ENCODE measurements at places on chromosomes 5 and 9.

DNA sequence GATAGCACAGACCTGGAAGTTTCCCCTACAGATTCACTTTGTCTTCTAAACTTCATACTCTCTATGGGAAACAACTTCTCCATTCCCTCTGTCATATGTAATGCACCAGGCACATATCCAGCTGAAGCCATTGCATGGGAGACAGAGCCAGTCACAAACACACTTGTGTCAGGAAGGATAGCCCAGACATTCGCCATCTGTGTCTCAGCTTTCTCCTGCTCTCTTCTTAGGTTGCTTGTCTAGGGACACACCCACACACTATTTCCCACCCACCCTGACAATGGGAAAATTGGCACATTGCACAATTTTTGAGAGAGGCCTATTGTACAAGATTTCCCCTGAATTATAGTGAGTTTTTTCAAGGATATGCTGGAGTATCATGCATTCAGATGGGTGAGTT is 158.4 kb upstream of the MPDZ start:
- no peak for DNase-seq

- no peak for DNase-seq
Observed at GRCh38 chr5:125550274-125550673, 803.8 kb upstream of the ZNF608 start.

DNA sequence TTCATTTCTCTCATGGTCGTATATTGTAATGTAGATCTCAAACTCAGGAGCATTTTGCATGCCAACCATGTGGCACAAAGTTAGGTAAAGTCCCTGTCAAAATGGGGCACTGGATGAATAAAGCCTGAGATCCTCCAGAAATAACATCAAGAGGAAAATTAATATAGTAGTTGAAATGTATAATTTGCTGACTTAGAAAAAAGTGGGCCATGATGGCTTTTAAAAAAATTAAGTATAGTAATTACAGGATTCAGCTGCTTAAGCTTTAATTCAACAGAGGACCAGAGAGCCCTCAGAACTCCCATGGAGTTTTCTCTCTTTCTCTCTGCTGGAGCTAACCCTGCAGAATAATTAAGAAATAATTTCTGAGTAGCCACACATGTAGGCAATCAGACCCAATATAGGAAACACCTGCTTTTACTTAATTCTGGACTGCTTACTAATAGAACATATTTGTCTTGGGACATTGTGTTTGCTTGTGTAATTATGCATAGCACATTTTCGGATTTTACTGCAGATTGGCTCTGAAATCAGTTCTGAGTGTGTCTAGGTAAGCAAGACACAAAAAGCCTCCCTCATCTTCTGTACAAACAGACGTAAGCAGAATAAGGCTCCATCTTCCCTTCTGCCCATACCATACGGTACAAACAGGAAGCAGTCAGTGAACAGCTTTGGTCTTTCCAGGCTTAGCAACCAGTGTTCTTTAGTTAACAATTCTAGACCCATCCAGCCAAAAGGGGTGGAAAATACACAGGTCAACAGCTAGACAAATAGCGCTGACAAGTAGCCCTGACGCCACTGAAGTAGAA is 26.5 kb upstream of the PCSK1 start:
- no peak for DNase-seq

- no peak for DNase-seq
Observed at GRCh38 chr9:75636427-75637045, 253.9 kb upstream of the PCSK5 start.

DNA sequence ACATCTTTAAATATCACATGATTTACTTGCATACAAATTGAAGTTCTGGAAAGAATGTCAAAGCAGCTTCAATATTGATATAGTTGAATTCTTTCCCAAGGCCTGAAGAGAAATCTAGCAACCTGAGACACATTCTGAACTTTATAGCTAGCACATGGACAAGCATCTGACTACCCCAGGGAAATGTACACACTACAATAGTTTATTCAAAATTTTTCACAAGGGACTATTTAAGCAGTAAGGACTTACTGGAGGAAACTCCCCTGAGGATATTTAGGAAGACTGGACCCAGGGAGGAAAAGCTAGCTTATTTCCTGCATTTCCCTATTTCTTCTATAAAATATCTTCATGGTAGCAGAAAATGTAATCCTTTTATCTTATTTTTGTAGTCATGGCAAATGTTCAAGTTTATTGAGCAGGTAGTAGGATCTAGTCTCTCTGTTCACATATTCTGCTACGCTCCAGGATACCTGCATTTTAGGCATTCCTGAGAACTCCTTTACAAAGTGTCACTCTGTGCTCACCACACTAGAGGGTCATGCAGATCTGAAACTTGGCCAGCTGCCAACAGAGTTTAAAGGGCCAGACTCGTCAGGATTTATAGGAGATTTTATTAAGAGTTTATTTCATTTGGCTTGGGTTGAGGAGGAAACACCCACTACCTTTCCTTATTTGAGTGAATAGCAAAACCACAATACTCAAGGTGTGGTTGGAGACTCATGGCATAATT is 348.4 kb upstream of the FTMT start:
- DNase-seq = peak; percentile 8

DNA sequence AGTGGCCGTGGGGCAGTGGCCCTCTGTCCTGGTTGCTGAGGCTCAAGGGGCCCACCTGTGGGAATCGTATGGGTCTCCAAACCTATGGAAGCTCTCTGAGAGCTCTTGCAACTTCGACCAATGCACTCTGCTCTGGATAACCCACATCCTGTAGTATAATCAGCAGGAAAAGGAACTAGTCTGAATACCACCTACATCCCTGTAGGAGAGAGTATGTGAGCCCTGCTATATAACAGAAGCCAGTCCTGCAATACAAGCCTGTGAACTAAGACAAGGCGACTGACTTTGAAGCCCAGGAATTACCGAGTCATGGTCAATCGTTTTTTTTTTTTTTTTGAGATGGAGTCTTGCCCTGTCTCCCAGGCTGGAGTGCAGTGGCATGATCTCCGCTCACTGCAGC is 29.8 kb upstream of the BICD2 start:
- no peak for DNase-seq

DNA sequence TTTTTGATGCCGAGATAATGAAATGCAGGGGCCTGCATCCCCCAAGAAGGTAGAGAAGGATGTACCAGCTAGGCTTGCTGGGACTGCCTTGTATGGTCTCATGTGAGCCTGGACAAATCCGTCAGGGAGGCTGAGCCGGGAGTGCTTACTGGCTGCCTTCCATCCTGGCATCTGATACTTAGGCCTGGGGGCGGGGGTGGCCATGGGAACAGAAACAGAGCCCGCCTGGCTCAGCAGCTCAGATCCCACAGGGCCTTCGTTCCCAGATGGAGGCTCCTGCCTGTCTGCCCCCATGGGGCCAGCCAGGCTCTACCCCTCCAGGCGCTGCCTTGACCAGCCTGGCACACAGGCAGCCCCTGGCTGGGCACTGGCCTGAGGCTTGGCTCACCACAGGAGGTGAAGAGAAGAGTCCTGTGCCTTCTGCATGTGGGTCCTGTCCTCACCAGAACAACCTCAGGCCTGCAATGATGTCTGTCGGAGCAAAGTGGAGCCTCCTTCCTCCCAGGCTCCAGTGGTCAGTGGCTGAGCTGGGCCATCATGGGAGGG is 10.5 kb upstream of the SPATA31E1 start:
- DNase-seq = peak; percentile 22

DNA sequence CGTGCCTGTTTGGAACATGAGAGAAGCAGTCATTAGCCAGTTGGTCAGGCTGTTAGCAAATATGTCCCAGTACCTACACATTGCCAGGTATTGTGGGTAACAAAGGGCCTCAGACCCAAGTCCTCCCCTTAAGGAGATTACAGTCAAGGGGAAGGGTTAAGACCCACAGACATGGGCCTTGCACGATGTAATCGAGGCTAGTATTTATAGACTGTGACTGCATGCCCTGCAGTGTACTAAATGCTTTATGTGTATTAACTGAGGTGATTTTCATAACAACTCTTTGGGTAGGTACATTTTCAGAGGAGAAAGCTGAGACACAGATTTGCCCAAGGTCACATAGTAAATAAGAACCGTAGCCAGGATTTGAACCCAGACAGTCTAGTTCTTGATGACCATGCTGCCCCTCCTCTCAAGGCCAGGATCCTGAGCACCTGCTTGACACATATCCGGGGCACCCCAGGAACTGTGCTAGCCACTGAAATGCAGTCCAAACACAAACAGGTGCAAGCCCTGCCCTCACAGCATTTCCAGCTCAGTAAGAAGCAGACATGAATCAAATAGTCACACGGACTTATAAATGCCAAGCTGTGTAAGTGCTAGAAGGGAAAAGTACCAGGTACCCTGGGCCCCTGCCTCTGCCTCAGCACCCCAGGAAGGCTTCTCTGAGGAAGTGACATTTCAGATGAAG is 32.0 kb upstream of the GRPEL2 start:
- DNase-seq = no peak

- DNase-seq = no peak
Observed at GRCh38 chr9:14466429-14466818, 152.5 kb upstream of the NFIB start.

DNA sequence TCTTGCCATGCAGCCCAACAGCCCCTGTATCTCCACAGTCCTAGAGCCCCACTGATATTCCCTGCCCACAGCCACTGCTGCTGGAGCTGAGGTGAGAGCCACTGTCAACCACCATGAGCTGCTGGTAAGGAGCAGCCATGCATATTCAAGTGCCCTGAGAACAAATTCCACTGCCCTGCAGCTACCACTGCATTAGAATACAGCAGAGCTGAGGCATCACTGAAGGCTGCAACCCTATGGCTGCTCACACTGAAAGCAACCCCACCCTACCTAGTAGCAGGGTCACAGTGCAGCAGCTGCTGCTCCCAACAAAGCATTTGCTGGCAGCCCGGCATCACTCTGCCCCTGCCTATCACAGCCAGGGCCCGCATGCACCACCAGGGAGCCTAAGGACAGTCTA is 68.6 kb downstream of the SKIC3 start:
- no peak for DNase-seq

GRCh38 chr9:38289866-38290245 is 102.6 kb upstream of the ALDH1B1 start:
- DNase-seq = no peak

DNA sequence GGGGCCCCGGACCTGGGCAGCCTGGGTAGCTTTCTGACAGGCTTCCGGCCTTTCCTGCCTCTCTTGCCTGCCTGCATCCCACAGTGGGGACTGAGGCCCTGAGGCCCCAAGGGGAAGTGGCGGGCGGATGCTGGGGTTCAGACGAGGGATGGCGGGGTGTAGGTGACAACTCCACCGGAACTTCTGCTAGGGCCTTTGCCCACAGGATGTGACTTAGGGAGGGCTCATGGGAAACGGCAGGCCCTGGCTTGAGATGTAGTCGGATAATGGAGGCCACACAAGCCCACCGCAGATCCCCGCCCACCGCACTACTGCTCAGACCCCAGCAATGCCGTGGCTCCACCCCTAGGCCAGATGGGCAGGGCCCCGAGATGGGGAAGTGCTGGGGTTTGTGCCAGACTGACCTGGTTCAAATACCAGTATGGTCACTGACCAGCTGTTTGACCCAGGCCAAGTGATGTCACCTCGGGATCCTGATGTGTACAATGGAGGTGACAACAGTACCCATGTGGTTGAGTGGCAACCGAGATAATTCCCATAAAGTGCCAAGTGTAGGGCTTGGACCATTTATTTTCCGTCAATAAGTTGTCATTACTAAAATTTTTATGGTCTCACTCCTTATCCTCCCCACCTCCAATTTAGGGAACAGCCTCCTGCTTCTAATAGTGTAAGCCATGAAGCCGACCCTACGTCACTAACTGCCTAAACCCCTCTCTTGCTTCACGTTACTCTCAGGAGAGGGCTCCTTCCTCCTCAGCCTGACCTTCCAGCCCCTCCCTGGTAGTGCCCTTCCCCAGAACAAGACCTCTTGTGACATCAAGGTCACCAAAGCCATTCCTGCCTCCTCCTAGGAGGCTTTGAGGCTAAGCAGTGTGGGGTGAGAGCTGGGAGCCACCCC is 2.5 kb upstream of the CDK9 start:
- no peak for DNase-seq

- DNase-seq = no peak
Observed at GRCh38 chr5:115064380-115064779, 105.3 kb downstream of the TRIM36 start.

GRCh38 chr5:172892713-172893112 is 58.7 kb downstream of the ERGIC1 start:
- no peak for DNase-seq

GRCh38 chr5:137486707-137487106 is 12.4 kb downstream of the SPOCK1 start:
- no peak for DNase-seq
